ENCODE measurements at places on chromosomes 13 and 19. TPM values are rescaled to one million over a fixed set of nuclear protein-coding genes. Genes with fewer than 3 reads are reported as not detected.

PLVAP gene
- 6.1 TPM for polyA plus RNA-seq

DNA sequence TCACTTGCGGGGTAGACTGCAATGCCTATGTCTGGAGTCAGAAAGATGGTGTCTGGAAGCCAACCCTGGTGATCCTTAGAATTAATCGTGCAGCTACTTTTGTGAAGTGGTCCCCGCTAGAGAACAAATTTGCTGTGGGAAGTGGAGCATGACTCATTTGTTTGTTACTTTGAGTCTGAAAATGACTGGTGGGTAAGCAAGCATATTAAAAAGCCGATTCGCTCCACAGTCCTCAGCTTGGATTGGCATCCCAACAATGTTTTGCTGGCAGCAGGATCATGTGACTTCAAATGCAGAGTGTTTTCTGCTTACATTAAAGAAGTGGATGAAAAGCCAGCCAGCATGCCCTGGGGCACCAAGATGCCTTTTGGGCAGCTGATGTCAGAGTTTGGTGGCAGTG, 9.5 kb upstream of the ERVV-1 start:
- DNase-seq = no peak

DNA sequence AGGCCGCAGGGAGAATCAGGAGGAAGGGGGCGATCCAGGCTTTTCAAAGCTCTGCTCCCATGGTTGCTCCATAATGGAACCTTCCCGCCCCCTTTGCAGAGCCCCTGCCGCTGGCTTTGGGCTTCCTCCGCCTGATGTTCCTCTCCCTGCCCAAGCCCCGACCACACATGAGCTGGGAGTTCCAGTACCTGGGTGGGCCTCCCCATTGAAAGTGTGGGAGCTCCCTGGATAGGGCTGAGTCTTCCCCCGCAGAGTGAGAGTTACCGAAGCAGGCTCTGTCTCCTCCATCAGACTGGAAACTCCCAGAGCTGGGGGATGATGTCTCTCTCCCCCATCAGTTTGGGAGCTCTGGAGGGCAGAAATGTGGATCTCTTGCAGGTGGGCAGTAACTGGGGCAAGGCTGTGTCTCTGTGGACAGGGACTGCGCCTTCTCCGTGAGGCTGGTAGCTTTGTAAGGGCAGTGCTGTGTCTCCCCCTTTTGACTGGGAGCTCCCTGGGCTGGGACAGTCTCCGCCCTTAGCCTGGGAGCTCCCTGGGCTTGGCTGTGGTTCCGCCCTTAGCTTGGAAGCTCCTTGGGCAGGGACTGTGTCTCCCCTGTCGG, 722 bp downstream of the DCAF15 start:
- DNase-seq = peak; percentile 59

DNA sequence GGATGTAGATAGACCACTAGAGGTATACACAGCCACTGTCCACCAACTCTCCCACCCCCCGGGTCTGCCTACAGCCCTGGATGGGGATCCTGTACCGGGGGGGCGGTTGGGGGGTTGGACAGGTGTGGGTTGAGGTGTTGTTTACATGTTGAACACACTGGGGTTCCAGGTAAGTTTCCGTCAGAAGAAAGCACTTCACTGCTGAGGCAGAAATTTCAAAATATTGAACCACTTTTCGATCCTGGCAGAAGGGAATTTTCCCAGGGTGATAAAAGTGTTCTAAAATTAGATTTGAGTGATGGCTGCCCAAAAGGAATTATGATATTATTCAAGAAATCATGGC, 6.6 kb upstream of the CEACAM16 start:
- no peak for DNase-seq

- peak; percentile 21 for DNase-seq
Observed at GRCh38 chr13:110168999-110169933, 137.7 kb downstream of the COL4A1 start.

- no peak for DNase-seq
Observed at GRCh38 chr13:101972191-101972590, 429.7 kb downstream of the FGF14 start.
